Activated CD8-positive, alpha-beta T cell treated with anti-CD3 and anti-CD28 coated beads for 36 hours (primary cell): ENCODE measurements at places on chromosomes 12 and 14.

DNA sequence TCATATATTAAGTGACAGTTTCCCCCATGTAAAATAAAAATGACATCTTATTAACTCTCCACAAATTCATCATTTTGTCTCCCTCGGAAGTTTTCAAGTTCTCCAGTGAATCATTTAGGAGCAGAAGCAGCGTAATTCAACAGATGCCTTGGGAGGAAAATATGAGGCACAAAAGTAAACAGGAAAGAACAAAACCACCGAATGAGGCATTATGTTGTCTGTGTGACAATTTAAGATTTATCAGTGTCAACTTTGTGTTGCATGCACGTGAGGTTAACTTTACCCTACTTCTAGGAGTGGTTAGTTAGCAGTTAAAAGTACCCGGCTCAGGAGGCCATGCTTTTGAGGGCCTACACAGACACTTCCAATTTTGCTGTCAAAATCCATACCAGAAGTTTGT, 258.6 kb downstream of the IPO8 start:
- no peaks in the 10 kb centered on the region for H3K36me3 ChIP-seq
- no peak for DNase-seq
- no peaks in the 10 kb centered on the region for H3K27me3 ChIP-seq
- no peaks in the 10 kb centered on the region for H3K4me1 ChIP-seq

DNA sequence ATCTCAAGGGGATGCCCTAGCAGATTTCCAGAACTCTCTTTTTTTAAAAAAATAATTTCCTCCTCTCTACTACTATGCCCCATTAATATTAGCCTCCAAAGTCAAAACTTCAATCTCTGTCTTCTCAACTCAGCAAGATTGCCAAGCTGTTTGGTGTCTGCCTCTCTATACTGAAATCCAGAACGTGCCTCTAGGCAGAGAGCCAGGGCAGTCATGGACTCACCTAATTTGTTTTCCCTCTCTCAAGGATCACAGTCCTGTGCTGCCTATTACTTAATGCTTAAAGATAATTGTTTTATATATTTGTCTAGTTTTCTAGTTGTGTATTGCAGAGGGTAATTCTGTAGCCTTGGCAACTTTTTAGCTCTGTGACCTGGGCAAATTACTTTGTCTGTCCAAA, 74.7 kb downstream of the E2F7 start:
- H3K27me3 ChIP-seq: peaks cover 3% of the 10 kb centered on the region
- no peak overlapping the region for H3K4me3 ChIP-seq
- no peak overlapping the region for H3K27ac ChIP-seq
- DNase-seq: no peak

- no peaks in the 10 kb centered on the region for H3K36me3 ChIP-seq
- H3K27ac ChIP-seq: no peak overlapping the region
- H3K4me3 ChIP-seq: no peak overlapping the region
- no peak for DNase-seq
Measured at GRCh38 chr14:22189881-22190280, 399.1 kb downstream of the DAD1 start.

- no peak for DNase-seq
- H3K27ac ChIP-seq: no peak overlapping the region
- H3K4me1 ChIP-seq: peaks cover 4% of the 10 kb centered on the region
- H3K4me3 ChIP-seq: no peak overlapping the region
Measured at GRCh38 chr12:103855036-103855712, 14.1 kb upstream of the NT5DC3 start.

DNA sequence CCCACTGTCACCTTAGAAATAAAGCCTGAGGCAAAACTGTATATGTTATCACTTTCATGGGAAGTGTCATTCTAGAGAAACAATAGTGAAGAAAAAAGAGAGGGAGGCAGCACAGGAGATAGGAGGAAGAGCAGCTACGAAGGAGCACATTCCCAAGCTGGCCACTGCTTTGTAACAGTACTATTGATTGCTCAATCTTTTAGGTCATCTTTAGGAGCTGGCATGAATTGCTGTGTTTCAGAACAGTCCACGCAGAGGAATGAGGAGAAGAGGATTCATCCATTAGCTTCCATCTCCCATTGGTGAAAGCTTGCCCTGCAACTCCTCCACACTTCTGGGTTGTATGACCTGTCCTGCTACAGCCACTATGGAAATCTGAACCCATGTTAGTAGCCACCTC, 372.5 kb upstream of the DDHD1 start:
- no peaks in the 10 kb centered on the region for H3K4me1 ChIP-seq
- no peak overlapping the region for H3K27ac ChIP-seq
- no peak overlapping the region for H3K4me3 ChIP-seq
- no peaks in the 10 kb centered on the region for H3K36me3 ChIP-seq
- H3K27me3 ChIP-seq: no peaks in the 10 kb centered on the region

GRCh38 chr14:30994681-30995620, 30.5 kb upstream of the AP4S1 start:
- peak overlapping the region; percentile 44 for H3K27ac ChIP-seq
- no peak for DNase-seq
- peaks cover 44% of the 10 kb centered on the region for H3K4me1 ChIP-seq
- H3K27me3 ChIP-seq: no peaks in the 10 kb centered on the region
- H3K36me3 ChIP-seq: peaks cover 19% of the 10 kb centered on the region

GRCh38 chr12:76084863-76085519, 506 bp upstream of the NAP1L1 start:
- no peaks in the 10 kb centered on the region for H3K27me3 ChIP-seq
- DNase-seq: peak; percentile 77
- peak overlapping the region; percentile 94 for H3K4me3 ChIP-seq
- peak overlapping the region; percentile 99 for H3K27ac ChIP-seq
- peaks cover 42% of the 10 kb centered on the region for H3K4me1 ChIP-seq

DNA sequence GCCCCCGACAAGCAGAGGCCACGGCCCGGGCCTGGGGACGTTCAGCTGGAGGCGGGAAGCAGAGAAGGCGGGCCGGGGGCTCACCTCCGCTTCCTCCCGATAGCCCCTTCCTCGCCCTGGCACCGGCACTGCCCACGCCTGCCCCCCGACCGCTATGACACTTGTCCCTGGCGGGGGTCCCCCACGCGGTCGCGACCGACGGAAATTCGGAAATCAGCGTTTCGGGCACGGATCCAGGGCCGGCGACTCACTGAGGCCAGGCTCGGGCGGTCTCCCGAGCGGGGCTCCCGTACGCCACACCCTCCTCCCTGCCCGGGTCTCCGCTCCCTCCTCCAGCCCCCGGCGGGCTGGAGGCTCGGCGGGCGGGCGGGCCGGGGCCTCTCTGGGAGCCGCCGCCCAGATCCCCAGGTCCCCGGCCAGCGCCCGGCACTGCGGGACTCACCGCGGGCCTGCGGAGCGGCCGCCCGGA, 581 bp downstream of the PITPNM2 start:
- DNase-seq: peak; percentile 58
- peaks cover 30% of the 10 kb centered on the region for H3K4me1 ChIP-seq
- peak overlapping the region; percentile 74 for H3K4me3 ChIP-seq

DNA sequence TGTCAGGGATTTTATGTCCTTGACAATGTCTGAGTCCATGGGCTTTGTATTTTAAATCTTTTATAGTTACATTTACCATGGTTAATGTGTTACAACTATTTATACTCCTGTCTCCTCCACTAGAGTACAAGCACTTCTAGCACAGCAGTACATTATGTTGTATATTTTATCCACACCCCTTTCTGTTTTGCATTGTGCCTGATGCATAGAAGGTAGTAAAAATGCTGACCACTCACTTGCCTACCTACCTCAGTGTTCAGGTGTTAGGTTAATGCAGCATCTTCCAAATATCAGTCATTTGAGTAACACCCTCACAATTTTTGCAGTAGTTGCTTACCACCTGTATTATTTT, 31.1 kb upstream of the SLC38A2 start:
- no peak overlapping the region for H3K27ac ChIP-seq
- DNase-seq: no peak
- no peak overlapping the region for H3K4me3 ChIP-seq

GRCh38 chr14:96030108-96030760, 8.9 kb upstream of the C14orf132 start:
- H3K36me3 ChIP-seq: no peaks in the 10 kb centered on the region
- H3K4me1 ChIP-seq: peaks cover 11% of the 10 kb centered on the region
- no peak overlapping the region for H3K27ac ChIP-seq
- no peak for DNase-seq
- no peak overlapping the region for H3K4me3 ChIP-seq

DNA sequence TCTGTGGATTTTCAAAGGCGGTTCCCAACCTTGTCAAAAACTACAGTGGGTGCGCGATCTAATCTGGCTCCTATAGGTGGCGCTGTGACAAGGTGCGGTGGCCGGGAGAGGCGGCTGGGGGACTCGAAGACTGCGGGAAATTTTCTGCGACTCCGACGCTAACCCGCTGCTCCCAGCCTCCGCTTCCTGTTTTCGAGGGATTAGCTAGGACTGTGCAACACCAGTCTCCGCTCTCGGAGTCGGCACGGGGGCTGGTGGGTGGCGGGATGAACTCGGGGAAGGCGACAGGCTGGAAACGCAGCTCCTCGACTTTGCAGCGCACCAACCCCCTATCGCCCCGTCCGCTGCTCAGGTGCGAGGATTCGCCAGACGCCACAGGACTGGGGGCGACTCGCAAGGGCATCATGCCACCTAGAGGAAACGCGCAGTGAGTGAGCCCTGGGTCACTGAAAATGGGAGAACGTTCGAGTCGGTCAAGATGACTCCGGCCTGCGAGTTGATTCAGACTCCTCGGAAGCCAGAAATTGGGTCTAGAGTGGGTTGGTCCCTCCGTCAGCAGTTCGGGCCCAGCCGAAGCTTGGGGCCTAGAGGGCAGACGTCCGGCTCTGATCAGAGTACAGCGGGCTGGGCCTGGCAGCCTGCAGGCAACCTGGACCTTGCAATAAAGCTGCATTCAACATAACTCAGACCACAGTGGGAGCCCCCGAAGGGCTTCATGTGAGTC, 5.5 kb upstream of the PAX9 start:
- H3K4me3 ChIP-seq: no peak overlapping the region
- H3K4me1 ChIP-seq: peaks cover 18% of the 10 kb centered on the region
- peaks cover 84% of the 10 kb centered on the region for H3K27me3 ChIP-seq

- H3K4me3 ChIP-seq: no peak overlapping the region
- H3K4me1 ChIP-seq: peaks cover 17% of the 10 kb centered on the region
- no peak for DNase-seq
Measured at GRCh38 chr12:121061831-121062230, 22.8 kb upstream of the OASL start.

- H3K4me1 ChIP-seq: no peaks in the 10 kb centered on the region
- H3K4me3 ChIP-seq: no peak overlapping the region
- no peak for DNase-seq
- no peaks in the 10 kb centered on the region for H3K27me3 ChIP-seq
- H3K27ac ChIP-seq: no peak overlapping the region
- peaks cover 22% of the 10 kb centered on the region for H3K36me3 ChIP-seq
Measured at GRCh38 chr12:28512876-28513275, 322.6 kb downstream of the CCDC91 start.

DNA sequence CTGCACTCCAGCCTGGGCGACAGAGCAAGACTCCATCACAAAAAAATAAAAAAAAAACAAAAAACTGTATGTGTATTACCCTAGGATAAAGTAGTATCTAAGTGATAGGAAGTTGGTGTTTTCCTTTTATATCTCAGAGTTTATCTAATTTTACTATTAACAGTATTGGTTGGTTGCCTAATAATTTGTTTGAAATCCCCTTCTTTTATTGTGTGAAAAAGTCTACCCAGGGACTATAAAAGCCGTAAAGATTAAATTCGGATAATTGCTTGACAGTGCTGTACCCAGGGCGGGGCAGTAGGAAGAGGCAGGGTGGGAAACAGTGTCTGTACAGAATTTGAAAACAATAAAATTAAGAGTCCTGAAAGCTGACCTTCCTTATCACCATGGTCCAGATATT, 78.4 kb downstream of the RASSF8 start:
- H3K27me3 ChIP-seq: no peaks in the 10 kb centered on the region
- H3K4me1 ChIP-seq: no peaks in the 10 kb centered on the region
- H3K27ac ChIP-seq: no peak overlapping the region
- no peak for DNase-seq
- H3K4me3 ChIP-seq: no peak overlapping the region

DNA sequence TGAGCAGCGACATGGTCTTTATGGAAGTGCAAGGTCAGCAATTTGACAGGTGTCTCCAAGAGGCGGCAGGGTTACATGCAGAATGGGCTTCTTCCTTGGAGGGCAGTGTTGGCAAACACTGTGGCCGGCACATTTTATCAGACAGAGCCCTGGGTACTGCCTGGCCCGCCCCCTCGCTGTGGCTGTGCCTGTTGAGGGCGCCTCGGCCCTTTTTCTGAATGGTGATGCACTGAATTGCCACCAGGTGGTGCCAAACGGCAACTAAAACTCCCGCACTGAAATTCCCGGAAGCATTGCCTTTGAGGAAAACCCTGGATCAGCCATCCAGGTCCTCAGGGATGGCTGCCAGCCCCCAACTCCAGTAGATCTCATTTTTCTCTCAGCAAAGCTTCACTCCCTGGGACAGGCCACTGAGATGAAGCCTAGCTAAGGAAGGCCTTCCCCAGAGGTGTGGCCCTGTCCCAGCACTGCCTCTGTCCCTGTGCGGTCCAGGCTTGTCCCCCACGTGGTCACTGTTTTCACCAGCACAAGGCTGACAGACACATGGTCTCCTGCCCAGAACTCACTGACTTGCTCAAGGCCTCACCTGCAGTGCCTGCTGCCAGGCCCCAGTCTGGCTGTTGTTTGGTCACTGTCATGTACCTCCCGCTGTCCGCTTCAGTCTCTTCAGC, 73.6 kb downstream of the TESC start:
- H3K4me1 ChIP-seq: no peaks in the 10 kb centered on the region
- peak overlapping the region; percentile 60 for H3K27ac ChIP-seq
- no peak overlapping the region for H3K4me3 ChIP-seq
- H3K27me3 ChIP-seq: no peaks in the 10 kb centered on the region
- peak; percentile 63 for DNase-seq

DNA sequence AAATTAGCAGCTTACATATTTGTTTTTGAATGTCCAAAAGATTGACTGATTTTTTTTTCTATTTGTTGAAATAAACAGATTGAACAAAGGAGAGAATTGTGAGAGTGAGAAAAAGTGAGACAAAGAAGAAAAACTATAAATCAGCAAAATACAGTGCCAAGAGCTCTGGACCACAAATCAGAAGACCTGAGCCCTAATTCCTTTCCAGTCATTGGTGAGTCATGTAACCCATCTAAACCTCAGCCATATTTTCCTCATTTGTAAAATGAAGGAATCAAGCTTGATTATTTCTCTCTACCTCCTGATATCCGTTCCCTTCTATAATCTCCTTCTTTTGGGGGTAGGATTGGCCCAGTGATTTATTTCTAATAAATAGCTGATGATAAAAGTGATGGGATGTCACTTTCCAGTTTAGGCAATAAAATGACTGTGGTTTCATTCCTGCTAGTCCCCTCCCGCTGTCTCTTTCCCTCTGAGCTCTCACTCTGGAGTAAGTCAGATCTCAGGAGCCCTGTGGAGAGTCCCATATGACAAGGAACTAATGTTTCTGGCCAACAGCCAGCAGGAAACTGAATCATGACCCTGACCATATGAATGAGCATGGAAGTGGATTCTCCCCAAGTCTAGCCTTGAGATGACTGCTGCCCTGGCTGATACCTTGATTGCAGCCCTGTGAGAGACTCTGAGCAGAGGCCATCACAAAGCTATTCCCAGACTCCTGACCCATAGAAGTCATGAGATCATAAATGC, 218.9 kb downstream of the ACSS3 start:
- H3K27me3 ChIP-seq: no peaks in the 10 kb centered on the region
- no peak for DNase-seq
- H3K27ac ChIP-seq: no peak overlapping the region

GRCh38 chr12:79911889-79912656, 22.8 kb downstream of the PPP1R12A start:
- H3K27me3 ChIP-seq: no peaks in the 10 kb centered on the region
- peaks cover 3% of the 10 kb centered on the region for H3K36me3 ChIP-seq
- H3K27ac ChIP-seq: peak overlapping the region; percentile 6
- H3K4me1 ChIP-seq: peaks cover 51% of the 10 kb centered on the region
- H3K4me3 ChIP-seq: no peak overlapping the region
